ENCODE measurements at places on chromosomes 5 and 9.

- DNase-seq, result no peak
Measured at GRCh38 chr5:131939690-131940345, 5.6 kb downstream of the MEIKIN start.

DNA sequence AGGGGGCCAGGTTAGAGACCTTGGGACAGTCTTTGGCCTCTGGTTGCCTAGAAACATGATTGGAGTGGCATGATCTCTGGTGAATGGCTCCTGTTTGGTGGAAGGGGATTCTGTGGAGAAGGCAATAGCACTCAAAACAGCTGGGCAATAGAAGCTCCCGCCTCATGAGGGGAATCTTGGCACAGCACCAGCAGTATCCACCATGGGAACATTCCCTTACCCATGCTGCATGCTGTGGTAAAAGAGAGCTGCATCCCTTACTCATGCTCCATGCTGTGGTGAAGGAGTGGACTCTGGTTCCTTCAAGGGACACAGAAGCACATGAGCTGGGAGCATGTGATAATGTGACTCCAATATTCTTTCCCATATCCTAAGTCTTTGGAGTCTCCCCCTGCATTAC is 160.6 kb downstream of the PJA2 start:
- no peak for DNase-seq

GRCh38 chr5:5298841-5299541 is 123.5 kb upstream of the ICE1 start:
- DNase-seq, result no peak

DNA sequence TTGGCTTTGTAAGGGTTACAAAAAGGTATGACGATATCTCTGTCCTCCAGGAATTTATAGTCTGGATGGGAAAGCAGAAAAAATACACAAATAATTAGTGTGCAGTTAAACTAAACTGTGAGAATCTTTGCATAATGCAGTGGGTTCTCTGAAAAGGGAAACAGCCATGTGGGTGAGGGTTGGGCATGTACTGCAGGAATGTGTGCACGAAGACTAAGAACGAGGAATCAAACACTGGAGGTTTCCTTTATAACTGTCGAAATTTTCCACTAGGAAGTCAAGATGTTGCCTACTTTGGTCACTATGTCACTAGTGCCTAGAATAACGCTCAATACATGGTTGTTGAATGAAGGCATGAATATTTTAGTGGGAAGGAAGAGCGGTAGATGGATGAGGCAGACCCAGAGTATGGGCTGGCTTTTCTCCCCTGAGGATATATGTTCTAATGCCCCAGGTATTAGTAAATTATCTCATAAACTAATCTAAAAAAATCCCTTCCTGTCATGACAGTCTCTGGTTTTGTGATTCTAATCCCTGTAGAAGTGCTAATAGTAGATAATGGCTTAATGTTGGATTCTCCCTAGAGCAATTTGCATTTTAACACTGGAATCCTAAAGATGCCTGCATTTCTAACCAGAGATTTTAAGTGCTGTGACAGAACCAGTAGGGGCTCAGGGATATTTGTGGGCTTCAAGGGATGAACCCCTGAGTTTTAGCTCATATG is 227.3 kb downstream of the NMUR2 start:
- no peak for DNase-seq

DNA sequence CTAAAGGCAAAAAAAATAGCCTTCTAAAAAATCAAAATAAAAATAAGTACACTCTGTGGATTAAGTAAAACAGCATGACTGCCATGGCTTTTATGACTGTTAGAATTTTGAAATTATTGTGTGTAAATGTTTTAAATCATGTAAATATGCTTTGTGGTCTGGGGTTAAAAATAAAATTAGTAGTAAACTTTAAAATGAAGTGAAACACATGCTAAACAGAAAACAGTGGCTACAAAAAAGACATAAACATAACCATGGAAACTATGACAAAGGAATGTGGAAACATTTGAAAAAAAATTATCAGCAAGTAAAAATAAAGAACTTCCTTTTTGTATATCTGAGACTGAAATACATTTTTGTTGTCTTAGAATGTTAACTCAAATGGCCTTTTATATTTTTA is 134.5 kb upstream of the SPEF2 start:
- DNase-seq, result no peak

- DNase-seq, result no peak
Measured at GRCh38 chr9:97136421-97136820, 97.5 kb upstream of the CTSV start.

DNA sequence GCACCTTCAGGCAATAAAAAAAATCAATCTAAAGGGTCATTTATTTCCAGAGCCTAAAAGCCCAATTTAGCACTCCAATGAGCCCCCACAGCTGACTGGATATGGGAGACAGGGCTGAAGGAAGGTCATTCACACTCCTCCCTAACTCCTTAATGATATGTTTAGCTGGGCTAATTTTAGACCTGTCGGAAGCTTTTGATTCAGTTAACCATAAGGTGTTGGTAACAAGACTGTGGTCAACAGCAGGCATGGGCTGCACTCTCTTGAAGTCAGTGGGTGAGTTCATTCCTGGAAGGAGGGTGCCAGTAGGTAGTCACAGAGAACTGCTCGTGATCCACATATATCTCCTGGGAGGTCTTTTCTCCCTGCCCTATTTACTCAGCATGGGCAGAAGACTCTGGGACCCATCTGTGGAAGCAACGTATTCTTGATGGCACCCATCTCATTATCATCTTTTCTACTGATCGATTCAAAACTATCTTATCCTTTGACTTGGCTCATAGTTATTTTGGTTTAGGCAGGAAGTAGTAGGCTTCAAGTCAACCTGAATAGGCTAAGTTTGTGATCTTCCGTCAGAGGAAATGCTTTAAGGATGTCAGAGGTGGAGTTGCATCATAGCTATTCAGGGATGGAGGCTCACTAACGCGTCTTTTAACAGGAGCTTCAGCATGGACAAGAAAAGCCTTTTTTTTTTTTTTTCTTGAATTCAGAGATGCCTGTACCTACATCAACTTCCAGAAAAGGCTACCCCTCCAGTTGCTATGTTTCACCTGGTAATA is 367.7 kb upstream of the SLC30A5 start:
- no peak for DNase-seq

Data from type B pancreatic cell (in vitro differentiated cells).